T-cell (primary cell): ENCODE measurements at places on chromosomes 2 and 18. TPM values are rescaled to one million over a fixed set of nuclear protein-coding genes. Genes with fewer than 3 reads are reported as not detected.

STARD6 gene
- total RNA-seq, result not detected

KANSL3 gene
- 61.7 TPM for total RNA-seq

NCL gene
- 358 TPM for total RNA-seq

REG1A gene
- total RNA-seq, result 9.4 TPM

ADRA2B gene
- 0.18 TPM for total RNA-seq

ANKRD53 gene
- not detected for total RNA-seq

DNA sequence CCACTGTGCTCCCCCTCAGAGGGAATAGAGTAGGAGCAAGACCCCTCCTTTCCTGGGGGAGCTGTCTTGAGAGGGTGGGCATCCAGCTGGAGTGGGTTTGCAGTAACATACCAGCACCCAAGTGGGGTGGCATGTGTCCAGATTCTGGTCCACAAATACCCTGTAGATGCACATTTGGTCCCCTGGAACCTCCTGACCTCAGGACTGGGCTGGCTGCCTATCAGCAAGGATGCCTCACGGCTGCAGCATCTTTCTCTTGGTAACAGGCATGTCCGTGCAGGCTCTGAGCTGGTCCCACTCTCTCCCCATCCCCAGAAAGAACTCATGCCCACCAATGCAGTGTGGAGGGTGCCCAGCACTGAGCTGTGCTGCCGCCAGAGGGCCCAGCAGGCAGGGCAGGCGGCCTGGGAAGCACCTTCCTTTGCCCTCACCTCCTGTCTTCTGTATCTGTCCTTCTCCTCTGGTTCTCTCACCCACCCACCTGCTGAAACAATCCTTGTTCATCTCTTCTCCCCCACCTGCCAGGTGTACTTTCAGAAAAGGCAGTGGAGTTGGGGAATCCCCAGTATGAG, 47.4 kb downstream of the ITGB1BP1 start:
- no peak for DNase-seq
- H3K27me3 ChIP-seq, result no peaks in the 10 kb centered on the region
- H3K36me3 ChIP-seq, result no peaks in the 10 kb centered on the region
- no peak overlapping the region for H3K27ac ChIP-seq
- no peaks in the 10 kb centered on the region for H3K4me1 ChIP-seq

- peaks cover 29% of the 10 kb centered on the region for H3K27me3 ChIP-seq
- no peaks in the 10 kb centered on the region for H3K36me3 ChIP-seq
- no peak overlapping the region for H3K27ac ChIP-seq
- H3K4me1 ChIP-seq, result no peaks in the 10 kb centered on the region
- H3K4me3 ChIP-seq, result no peak overlapping the region
- no peak for DNase-seq
These were observed 123.9 kb downstream of the ACKR3 start for GRCh38 chr2:236693531-236693930.

GRCh38 chr2:207474863-207475485, 54.8 kb upstream of the CREB1 start:
- H3K27me3 ChIP-seq, result no peaks in the 10 kb centered on the region
- H3K27ac ChIP-seq, result no peak overlapping the region
- H3K4me3 ChIP-seq, result no peak overlapping the region
- no peaks in the 10 kb centered on the region for H3K36me3 ChIP-seq
- H3K4me1 ChIP-seq, result peaks cover 26% of the 10 kb centered on the region
- DNase-seq, result peak; percentile 19

DNA sequence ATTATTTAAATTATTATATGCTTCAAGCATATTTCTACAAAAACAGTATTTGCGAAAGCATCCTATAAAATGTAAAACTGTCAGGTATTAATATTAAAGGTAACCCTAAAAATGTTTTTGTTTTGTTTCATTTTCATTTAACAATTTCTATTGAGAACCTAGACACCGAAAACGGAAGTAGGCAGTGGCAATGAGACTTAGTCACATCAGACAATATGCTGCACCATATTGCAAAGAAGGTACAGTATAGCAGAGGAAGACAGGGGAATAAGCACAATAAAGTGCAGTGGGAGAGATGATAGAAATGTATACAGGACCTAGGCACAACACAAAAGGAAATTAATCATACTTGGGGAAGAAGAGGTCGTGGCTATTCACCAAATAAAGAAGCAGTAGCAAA, 12.2 kb downstream of the SCN1A start:
- DNase-seq, result no peak
- H3K27ac ChIP-seq, result no peak overlapping the region
- no peaks in the 10 kb centered on the region for H3K36me3 ChIP-seq
- no peaks in the 10 kb centered on the region for H3K4me1 ChIP-seq

DNA sequence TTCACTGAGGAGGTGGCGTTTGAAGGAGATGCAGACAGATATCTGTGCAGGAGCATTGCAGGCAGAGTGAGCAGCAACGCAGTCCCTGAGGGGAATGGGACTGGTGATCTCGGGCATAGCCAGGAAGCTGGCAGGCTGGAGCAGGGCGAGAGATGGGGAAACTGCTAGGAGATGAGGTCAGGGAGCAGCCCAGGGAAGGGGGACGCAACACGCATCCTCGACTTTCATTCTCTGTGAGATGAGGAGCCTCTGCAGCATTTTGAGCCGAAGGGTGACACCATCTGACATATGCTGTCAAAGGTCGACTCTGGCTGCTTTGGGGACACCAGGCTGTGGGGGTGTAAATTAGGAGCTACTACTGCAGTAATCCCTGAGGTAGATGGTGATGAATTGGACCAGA, 4.3 kb upstream of the CHRNA1 start:
- H3K27me3 ChIP-seq, result peaks cover 5% of the 10 kb centered on the region
- no peaks in the 10 kb centered on the region for H3K36me3 ChIP-seq
- H3K4me1 ChIP-seq, result no peaks in the 10 kb centered on the region
- H3K4me3 ChIP-seq, result no peak overlapping the region
- no peak for DNase-seq
- H3K27ac ChIP-seq, result no peak overlapping the region

DNA sequence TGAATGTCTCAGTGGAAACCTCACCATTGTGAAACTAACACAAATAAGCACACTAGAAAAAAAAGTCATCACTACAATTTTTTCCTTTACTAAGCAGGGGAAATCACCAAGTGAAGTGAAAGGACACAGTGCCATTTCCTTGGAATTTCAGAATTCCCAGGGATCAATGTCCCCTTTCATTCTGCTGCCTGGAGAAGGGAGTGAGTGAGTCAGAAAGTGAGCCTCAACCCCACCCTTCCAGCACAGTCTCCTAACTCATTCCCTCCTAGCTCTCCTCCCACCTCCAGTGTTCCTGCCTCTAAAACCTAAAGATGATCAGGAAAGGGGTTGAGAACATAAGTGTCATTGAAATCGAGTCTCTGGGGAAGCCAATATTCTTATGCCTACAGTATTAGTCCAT, 608.5 kb downstream of the RNF144A start:
- DNase-seq, result no peak
- no peaks in the 10 kb centered on the region for H3K4me1 ChIP-seq
- H3K4me3 ChIP-seq, result no peak overlapping the region

DNA sequence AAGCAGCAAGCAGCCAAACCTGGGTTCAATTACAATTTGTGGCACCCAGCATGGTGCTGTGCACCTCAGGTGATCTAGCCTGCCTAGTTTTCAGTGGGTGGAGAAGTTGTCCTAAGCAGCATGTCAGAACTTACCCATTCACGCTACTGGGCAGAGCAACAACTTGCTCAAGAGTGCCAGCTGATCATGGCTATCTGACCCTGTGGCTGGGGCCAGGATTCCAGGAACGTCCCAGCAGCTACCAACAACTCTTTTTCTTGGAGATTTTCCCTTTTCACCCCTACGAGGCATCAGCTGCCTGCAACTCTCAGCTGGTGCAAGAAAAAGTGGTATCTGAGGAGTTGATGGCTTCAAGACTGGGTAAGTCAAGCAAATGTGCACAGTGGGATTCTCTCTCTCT, 83.5 kb downstream of the SH3YL1 start:
- no peaks in the 10 kb centered on the region for H3K36me3 ChIP-seq
- H3K27ac ChIP-seq, result no peak overlapping the region
- H3K4me3 ChIP-seq, result no peak overlapping the region
- no peak for DNase-seq

DNA sequence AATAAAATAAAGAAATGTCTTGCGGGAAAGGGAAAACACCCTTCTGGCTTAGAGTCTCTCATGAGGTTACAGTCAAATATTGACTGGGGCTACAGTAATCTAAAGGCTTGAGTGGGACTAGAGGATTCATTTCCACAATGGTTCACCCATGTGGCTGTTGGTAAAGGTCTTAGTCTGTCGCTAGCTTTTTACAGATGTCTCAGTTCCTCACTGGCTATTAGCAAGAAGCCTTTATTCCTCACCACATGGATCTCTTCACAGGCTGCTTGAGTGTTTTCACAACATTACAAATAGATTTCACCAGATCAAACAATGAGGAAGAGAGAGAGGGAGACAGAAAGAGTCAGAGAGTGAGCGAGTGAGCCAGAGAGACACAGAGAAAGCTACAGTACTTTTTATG, 8.3 kb upstream of the ZC3H15 start:
- no peaks in the 10 kb centered on the region for H3K36me3 ChIP-seq
- no peak for DNase-seq

DNA sequence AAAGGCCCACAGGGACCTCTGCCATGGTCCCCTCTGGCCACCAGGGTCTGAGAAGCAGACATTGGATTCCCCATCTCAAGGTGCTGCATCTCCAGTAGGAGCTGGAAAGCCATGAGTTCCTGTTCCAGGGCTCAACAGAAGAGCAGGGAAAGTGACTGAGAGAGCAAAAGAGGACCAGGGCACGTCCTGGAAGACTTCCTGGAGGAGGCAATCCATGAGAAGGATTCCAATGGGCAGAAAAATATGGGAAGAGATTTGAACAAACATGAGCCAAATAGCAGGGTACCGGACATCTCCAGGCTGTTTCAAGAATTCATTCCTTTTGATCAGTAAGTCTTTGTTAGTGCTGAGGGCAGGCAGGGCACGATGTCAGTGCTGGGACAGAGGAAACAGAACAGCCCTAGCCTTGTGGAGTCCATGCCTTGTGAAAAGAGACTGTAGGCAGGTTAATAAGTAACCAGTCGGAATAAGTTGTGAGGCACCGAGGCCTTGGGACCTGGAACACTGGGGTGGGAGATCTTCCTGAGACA, 72.8 kb upstream of the TWIST2 start:
- H3K36me3 ChIP-seq, result no peaks in the 10 kb centered on the region
- H3K27me3 ChIP-seq, result peaks cover 41% of the 10 kb centered on the region

- DNase-seq, result no peak
- H3K27me3 ChIP-seq, result no peaks in the 10 kb centered on the region
- H3K4me3 ChIP-seq, result no peak overlapping the region
- H3K4me1 ChIP-seq, result peaks cover 15% of the 10 kb centered on the region
These were observed 24.8 kb downstream of the CYRIA start for GRCh38 chr2:16640867-16641266.

DNA sequence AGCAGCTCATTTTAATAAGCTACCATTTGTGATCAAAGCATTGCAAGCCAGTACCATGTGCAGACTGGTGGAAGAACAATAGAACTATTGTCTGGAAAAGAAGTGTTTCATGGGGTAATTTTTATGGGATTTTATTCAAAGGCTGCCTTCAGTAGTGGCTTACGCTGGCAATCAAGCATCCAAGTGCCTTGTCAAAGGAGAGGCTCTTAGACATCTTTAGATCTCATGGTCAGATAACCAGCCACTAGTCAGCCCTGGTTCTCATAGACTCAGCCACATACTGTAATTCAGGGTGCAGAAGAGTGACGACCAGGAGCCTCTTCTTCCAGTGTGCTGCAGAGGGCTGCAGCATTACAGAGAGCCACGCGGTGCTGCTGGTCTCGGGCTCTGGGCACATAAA, 98.5 kb upstream of the NOSTRIN start:
- H3K27me3 ChIP-seq, result no peaks in the 10 kb centered on the region
- no peak overlapping the region for H3K4me3 ChIP-seq
- no peak overlapping the region for H3K27ac ChIP-seq
- H3K36me3 ChIP-seq, result peaks cover 5% of the 10 kb centered on the region

DNA sequence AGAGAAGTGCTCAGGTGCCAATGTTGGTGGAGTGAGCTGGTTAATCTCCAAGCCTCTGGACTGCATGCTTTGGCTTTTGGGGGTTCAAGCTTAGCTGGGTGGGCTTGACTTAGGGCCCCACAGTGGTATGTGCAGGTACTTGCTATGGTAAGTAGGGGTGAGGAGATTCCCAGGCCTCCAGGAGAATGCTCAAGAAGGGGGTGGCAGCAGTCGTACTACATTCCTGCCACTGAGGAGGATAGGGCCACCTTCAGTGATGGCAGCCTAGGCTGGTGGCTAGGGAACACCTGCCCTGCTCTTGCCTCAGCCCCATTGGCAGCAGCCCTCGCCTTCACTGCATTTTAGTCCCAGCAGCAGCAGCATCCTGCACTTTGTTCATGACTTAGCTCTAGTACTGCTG, 55.6 kb upstream of the MYL1 start:
- no peak for DNase-seq
- H3K4me3 ChIP-seq, result no peak overlapping the region
- no peak overlapping the region for H3K27ac ChIP-seq

DNA sequence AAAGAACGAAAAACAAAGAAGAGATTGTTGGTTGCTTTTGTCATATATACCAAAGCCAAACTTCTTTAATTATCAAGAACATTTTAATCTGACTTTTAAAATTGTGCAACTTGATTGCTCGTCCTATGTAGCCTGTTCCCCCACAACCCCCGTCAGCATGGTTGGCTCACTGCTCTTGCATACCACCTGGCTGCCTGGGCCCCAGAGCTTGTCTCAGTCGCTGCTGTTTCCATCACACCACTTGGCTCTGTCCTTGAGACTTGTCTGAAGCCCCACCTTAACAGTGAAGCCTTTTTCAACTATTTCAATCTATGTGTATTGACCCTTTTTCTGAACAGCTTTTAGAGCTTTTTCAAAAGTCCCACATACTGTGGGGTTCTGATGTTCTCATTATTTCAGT, 270.8 kb downstream of the ZNF407 start:
- H3K36me3 ChIP-seq, result no peaks in the 10 kb centered on the region
- H3K4me3 ChIP-seq, result no peak overlapping the region
- H3K4me1 ChIP-seq, result no peaks in the 10 kb centered on the region
- no peaks in the 10 kb centered on the region for H3K27me3 ChIP-seq
- no peak for DNase-seq

GRCh38 chr2:9463698-9464034, 10.7 kb upstream of the IAH1 start:
- peaks cover 26% of the 10 kb centered on the region for H3K36me3 ChIP-seq
- no peak overlapping the region for H3K27ac ChIP-seq

DNA sequence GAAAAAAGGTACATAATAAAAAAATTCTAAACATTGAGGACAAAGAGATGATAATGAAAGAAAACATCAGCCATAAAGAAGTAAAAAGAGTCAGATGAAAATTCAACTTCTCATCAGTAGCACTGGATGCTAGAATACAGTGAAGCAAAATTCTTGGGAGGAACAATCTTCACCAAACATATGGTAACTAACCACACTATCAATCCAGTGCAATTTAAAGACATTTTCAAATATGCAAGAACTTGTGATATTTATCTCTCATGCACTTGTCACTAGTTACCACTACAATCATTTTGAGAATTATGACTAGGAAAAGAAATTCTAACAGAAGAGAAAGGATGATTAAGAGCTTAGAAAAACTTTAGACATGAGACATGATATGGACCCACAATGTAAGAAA, 127.4 kb downstream of the RTTN start:
- no peaks in the 10 kb centered on the region for H3K27me3 ChIP-seq
- H3K4me3 ChIP-seq, result no peak overlapping the region
- H3K36me3 ChIP-seq, result no peaks in the 10 kb centered on the region
- H3K4me1 ChIP-seq, result no peaks in the 10 kb centered on the region
- H3K27ac ChIP-seq, result no peak overlapping the region
